Glomerular endothelial cell (primary cell): ENCODE measurements at places on chromosomes 1 and 21. TPM values are rescaled to one million over a fixed set of nuclear protein-coding genes. Genes with fewer than 3 reads are reported as not detected.

- no peak for DNase-seq
Observed at GRCh38 chr1:20735581-20736111, 3.1 kb upstream of the SH2D5 start.

DNA sequence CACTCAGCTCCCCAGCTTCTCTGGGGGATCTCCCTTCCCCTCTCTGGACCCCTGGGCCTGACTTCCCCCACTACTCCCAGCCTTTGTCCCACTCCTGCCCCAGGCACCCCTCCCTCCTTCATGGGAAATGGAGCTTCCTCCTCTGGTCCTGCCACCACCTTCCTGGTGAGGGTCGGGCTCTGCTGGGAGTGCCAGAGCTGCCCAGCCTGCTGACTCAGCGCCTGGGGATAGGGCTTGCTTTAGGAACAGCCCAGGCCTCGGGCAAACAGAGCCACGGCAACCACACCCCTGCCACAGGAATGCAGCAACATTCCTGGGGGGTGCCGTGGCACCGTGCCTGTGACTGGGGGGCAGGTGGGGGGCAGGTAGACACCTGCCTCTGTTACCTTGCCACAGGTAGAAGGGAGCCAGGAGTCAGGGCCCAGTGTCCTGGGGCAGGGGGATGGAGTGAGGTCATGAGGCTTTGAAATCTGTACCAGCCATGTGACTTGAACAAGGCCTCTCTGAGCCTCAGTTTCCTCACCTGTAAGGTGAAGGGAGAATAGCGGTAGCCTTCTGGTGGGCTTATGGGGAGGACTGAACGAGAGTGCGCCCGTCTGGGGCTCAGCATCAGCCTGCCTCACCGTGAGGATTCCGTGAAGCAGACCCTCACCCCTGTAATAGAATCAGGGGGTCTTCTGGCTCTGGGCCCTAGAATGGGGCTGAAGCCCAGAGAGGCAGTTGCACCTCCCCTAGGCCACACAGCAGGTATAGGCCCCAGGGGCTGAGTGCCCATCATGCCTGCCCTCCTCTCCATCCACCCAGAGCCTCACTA is 17.8 kb upstream of the EPHA2 start:
- DNase-seq = no peak

- no peak for DNase-seq
Observed at GRCh38 chr1:181742426-181742825, 259.1 kb downstream of the CACNA1E start.

DNA sequence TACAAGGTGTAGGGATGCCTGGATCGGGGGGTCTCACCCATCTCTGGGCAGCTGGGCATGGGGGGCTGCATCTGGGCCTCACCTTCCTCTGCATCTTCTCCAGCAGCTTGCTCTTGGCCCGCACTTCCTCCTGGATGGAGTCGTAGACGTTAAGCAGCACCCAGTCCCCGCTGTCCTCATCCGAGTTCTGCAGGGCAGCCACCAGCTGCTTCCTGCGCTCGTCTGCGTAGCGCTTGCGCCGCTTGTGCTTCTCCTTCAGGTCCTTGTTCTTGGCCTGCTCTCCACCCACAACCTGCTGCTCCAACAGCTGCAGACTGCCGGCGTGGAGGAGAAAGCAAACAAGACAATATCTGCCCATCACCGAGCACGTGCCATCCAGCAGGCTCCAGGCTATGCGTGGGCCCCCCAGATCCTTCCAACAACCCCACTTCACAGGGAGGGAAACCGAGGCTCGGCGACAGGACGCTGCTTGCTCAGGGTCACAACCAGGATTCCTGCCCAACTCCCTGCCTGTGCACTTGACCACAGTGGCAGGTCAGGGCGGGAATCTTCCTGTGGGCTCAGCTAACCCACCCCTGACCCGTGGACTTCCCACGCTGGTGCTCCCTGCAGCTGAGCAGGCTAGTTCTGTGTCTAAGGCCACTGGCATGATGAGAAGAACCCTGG is 21.5 kb upstream of the DDOST start:
- DNase-seq = no peak

DNA sequence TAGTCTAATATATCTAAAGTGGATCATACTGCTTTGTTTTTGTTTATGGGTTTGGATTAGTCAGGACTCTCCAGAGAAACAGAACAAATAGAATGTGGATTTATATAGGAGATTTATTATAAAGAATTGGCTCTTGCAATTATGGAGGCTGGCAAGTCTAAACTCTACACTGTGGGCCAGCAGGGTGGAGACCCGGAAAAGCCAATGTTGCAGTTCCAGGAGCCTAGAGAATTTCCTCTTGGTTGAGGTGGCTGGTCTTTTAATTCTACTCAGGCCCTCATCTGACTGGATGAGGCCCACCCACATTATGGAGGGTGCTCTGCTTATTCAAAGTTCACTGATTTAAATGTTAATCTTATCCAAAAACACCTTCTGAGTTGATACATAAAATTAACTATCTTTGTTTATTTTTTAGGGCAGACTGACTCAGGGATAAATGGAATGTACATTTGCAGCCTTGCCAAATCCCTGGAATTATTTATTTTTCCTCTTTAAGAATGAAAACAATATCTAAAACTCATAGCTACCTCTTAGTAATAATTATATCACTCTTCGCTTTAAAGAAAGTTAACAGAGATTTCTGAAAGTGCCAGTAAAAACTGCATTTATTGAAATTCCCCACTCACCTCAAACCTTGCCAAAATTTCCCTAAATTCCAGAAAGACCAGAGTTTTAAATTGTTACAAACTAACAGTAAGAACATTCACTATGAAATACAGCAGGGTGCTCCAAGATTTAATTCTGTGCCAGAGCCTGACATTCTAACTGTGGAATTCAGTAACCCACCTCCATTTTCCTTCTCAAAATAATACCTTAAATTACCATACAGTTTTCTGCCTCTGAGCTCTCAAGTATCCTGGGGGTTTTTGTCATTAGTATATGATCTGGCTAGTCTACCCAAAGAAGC is 36.6 kb upstream of the SSX2IP start:
- no peak for DNase-seq

Gene ZNF648
- not detected in 2 replicates for total RNA-seq

DNA sequence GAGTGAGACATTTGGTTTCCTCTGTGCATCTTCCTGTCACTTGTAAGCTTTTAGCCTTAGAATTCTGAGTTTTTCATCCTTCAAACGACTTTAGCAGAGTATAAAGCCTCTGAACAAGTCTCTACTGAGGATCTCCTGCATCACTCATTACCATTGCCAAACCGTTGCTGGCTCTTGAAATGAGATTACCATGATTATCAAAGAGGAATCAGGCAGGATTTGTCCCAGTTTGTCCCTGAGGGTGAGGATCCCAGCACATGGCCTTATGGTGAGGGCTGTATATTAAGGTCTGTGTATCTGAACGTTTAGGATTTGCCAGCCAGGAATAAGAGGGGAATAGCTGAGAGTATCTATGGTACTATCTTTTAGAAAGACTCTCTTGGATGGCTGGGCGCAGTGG is 169.5 kb upstream of the L1TD1 start:
- no peak for DNase-seq

DNA sequence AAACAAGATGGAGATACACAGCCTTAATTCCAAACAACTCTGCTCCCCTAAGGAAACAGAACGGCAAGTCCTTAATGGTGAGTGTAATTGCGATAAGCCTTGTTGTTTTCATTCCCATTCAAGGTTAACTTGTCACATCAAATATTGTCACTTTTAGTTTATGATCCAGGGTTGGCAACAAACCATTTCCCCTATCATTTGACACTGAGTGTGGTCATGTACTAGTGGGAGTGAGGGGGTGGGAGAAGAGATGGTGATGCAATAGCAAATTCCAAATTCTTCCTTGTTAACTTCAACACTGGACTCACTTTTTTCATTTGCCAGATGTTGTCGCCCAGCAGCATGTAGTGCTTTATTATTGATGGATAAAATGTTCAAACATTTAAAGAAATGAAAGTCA is 140.4 kb downstream of the ZNF326 start:
- no peak for DNase-seq
